ENCODE measurements at places on chromosomes 16 and 17.

- no peak for DNase-seq
Measured at GRCh38 chr16:1494711-1495110, 1.6 kb downstream of the TELO2 start.

GRCh38 chr17:48892940-48893645 is 506 bp downstream of the ATP5MC1 start:
- DNase-seq = no peak

- DNase-seq = no peak
Measured at GRCh38 chr16:79191933-79192332, 408.6 kb downstream of the MAF start.

- DNase-seq = no peak
Measured at GRCh38 chr17:77883213-77883650, 75.3 kb upstream of the TNRC6C start.

- no peak for DNase-seq
Measured at GRCh38 chr16:75118943-75119539, 2.5 kb upstream of the LDHD start.

DNA sequence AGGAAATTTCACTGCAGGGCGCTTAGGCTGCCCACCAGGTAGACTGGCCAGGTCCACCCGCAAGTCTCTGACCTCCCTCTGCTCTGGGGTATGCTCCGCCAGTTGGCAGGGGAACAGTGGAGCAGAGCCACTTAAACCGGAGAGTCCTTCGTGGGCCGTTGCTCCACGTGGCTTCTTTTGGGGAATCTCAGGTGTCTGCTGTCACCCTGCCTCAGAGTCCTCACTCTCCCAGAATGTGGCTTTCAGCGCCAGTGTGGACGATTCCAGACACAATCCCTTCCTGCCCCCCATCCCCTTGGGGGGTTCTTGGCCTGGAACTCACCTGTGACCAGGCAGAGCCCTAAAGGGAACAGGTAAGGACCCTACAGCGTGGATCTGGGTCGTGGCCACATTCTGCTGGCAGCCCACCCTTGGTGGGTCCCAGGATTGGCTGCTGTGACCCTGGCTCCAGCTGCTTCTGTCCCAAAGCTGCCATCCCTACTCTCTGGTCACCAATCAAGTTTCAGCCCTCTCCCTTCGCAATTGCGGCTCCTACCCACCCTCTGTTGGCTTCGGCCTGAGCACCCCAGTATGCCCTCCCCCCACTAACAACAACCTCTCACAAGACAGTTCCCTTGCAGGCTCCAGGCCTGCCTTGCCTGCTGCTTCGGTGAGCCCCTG is 22.2 kb downstream of the DHRS7C start:
- no peak for DNase-seq

- DNase-seq = no peak
Measured at GRCh38 chr17:34255381-34255732, 272 bp downstream of the CCL2 start.

DNA sequence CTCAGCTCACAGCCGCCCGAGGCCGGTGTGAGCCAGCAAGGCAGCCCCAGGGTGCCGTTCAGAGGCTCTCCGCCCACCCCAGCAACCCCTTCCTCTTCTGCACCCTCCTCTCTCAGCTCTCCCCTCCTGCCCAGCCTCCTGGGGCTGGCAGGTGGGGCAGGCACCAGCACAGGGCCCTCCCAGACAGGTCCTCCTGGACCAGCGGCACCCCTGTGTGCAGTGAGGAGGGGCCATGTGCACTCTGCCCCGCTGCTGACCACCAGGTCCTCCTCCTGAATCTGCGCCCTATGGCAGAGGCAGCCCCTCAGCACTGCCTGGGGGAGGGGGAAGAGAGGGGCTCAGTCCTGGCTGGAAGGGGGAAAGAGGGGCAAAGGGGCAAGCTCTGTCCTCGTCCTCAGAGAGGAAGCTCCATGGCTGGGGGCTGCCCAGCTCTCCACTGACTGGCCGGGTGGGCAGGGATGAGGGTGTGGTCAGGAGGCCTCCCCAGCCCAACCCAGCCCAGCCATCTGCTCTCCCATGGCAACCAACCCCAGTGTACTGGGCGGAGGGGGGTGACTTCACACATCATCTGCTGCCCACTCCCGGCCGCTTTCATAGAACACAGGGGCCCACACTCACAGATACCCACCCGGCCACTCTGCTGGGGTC is 5.4 kb upstream of the BCAR1 start:
- no peak for DNase-seq

- DNase-seq = no peak
Measured at GRCh38 chr17:49746791-49747490, 17.0 kb downstream of the FAM117A start.

- DNase-seq = no peak
Measured at GRCh38 chr16:68786685-68787418, 49.8 kb downstream of the CDH1 start.

- no peak for DNase-seq
Measured at GRCh38 chr16:85752511-85753420, 1.9 kb upstream of the C16orf74 start.

- no peak for DNase-seq
Measured at GRCh38 chr17:80774643-80775281, 216.9 kb upstream of the CHMP6 start.

- DNase-seq = no peak
Measured at GRCh38 chr16:27539636-27540035, 10.1 kb downstream of the GTF3C1 start.

DNA sequence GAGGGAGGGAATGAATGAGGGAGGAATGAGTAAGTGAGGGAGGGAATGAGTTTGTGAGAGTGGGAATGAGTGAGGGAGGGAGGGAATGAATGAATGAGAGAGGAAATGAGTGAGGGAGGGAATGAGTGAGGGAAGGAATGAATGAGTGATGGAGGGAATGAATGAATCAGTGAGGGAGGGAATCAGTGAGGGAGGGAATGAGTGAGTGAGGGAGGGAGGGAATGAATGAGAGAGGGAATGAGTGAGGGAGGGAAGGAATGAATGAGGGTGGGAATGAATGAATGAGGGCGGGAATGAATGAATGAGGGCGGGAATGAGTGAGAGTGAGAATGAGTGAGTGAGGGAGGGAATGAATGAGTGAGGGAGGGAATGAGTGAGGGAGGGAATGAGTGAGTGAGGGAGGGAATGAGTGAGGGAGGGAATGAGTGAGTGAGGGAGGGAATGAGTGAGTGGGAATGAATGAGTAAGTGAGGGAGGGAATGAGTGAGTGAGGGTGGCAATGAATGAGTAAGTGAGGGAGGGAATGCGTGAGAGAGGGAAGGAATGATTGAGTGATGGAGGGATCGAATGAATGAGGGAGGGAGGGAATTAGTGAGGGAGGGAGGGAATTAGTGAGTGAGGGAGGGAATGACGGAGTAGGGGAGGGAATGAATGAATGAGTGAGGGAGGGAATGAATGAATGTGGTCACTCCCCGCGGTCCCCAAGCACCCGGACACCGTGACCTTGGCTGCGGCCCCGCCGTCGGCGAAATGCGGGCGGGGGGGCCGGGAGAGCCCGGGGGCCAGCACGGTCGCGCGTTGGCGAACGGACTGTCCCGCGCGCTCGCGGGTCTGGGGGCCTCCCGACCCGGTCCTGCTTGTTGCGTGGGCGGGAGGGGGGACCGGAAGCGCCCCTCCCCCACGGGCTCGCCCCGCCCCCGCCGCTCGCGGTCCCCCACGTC is 1.1 kb upstream of the UBE2I start:
- DNase-seq = no peak

DNA sequence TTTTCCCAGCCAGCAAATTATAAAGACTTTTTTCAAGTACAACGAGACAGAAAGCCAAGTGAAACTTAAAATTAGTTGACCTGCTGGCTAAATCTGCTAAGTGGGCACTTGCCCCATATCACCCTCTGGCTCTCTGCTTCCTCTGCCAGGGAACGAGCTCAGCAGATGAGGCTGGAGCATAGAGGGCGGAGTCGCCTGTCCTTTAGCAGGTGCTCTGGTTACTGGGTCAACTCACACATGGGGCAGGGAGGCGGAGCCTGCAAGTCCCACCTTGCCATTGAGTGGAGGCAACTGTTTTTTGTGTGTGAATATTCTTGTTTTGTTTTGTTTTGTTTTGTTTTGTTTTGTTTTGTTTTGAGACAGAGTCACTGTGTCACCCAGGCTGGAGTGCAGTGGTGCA is 62.5 kb downstream of the EMP2 start:
- DNase-seq = no peak

GRCh38 chr17:62746941-62747340 is 61.2 kb downstream of the MARCHF10 start:
- no peak for DNase-seq

- DNase-seq = no peak
Measured at GRCh38 chr17:81028506-81028858, 6.5 kb upstream of the BAIAP2 start.

DNA sequence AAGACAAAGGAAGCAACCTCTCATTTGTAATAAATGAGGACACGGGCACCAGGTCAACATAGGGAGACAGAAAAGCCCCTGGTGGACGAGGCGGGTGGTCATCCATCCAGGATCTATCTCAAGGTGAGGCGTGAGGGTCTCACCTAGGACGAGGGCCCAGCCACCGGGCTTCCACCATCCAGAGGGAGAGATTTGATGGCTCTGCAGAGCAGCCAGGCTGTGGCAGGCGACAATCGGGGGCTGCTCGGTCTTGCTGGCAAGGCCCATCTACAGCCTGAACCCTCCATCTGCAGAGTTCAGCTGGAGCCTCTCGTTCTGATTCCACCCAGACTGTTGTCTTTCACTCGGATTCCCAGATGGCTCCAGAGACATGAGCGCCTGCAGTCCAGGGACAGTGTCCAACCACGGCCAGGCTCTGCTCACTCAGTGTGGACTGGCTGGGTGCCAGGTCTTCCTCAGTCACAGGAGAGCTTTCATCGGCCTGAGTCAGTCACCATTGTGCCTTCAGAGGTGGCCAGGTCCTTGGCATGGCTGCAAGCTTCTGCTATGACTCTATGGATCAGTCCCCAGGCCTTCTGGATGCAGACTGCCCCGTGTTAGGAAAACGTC is 5.9 kb downstream of the LITAFD start:
- no peak for DNase-seq

DNA sequence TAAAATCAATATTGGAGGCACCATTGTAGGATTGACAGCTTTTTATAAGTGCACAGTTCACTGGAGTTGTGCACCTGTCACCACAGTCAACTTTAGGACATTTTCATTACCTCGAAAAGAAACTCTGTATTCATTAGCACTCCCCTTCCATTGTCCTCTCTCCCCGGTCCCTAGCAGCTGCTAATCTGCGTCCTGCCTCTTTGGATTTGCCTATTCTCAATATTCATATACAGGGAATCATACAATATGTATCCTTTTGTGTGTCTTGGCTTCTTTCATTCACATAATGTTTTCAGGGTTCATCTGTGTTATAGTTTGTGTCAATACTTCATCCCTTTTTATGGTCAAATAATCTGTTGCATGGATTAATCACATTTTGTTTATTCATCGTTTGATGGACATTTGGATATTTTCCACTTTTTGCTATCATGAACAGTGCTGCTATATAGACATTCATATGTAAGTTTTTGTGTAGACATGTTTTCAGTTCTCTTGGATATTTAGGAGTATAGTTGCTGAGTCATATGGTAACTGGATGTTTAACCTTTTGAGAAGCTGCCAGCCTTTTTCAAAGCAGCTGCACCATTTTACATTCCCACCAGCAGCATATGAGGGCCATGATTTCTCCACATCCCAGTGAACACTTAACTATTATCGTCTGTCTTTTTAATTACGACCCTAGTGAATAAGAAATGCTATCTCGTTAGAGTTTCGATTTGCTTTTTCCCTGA is 9.8 kb downstream of the DNAJA3 start:
- DNase-seq = no peak
